ENCODE measurements at places on chromosomes 13 and 19. TPM values are rescaled to one million over a fixed set of nuclear protein-coding genes. Genes with fewer than 3 reads are reported as not detected.

Gene ZNF69
- total RNA-seq, result 3.1 TPM

Gene CYP2A6
- total RNA-seq, result not detected

Gene CABP5
- not detected for total RNA-seq

Gene CCL25
- not detected for total RNA-seq

All from placental pericyte (primary cell).